ENCODE measurements at places on chromosomes 3 and 15.

DNA sequence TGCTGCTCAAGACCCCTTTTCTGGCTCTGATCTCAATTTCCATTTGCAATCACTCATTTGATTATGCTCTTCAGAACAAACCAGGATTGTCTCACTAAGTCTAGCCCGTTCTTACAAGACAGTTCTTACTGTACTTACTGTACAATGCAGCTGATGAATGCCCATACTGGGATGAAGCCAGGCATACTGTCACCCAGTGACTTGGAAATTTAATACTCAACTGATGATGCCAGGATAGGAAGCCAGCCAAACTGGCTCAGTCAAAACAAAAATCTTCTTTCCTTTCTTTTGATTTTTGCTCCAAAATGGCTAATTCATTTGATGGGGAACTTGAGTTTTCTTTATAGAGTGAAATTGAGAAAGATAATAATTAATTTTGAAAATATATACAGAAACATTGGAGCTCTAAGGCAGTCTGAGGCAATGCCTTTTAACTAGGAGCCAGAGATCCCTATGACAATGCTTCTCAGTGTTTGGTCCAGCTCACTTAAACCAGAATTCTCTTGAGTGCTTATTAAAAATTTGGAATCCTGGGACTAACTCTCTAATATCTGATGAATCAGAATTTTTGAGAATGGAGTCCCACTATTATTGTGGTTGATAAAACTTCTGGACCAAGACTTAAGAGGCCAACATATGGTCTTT is 265.6 kb upstream of the THBS1 start:
- DNase-seq, result no peak

DNA sequence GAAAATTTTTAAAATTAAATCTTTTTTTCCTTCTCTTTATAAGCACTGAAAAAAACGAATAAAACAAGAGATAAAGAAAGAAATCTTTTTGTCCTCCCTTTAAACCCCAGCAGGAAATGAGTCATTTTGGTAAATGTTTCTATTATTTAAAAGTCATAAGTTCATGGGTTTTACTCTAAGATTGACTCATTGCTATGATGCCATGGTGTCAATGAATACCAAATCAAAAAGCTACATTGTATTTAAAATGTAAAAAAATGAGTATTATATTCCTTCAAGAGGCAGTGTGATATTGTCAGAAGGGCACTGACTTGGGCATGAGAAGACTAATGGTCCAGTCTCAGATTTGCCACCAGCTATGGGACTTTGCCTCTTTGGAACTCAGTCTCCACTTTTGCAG is 303.4 kb upstream of the DNAJC19 start:
- DNase-seq, result no peak

DNA sequence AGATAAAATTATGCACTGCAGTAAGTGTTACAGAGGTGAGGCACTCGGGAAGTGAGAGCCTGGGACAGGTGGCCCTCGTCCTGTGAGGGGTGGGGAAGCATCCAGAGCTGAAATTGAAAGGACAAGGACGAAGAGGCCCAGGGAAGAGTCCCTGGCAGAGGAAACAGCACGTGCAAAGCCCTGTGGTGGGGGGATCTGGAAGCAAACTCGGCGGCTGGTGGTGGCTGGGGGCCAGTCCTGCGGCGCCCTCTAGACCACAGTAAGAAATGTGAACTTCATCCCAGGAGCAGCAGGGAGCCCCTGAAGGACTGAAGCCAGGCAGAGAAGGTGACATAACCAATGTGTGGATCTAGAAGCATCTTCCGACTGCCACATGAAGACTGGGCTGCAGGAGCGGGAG is 42.8 kb downstream of the GRIP2 start:
- no peak for DNase-seq

DNA sequence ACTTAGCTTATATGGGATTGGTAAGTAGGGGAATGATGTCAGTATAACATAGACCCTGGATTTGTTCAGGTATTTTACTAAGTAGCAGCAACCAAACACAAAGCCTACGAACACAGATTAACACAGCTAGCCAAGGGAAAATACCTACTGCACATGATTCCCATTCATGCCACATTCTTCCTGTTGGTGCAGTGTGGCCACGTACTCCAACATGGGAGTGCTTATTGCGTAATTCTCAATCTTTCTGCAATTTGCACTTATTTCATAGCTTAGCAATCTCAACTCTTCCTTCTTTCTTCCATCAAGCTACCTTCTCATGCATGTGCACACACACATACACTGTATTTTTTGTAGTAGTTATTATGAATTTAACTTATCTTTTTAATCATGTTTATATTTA is 186.8 kb downstream of the IL5RA start:
- no peak for DNase-seq

- DNase-seq, result no peak
Measured at GRCh38 chr3:190125436-190126068, 4.9 kb upstream of the P3H2 start.

DNA sequence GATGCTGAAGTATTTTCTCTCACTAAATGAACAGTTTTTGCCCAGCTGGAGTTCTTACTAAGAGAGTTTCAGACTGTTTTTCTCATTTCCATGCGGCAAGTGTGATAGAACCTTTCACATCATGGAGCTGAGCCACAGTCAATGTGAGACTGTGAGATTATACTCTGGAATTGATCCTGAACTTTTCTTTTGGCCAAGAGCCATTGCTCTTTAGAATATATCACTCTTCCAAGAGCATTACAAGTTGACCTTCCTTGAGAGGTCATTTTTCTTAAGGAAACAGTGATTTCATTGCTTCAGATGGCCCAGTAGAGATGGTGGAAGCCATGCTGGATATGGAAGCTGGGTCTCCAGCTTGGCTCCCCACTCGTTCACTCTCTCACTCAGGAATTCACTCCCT is 212.9 kb upstream of the UMPS start:
- DNase-seq, result no peak

All from central memory CD8-positive, alpha-beta T cell (primary cell).